Dermis blood vessel endothelial cell (primary cell): ENCODE measurements at places on chromosomes 2 and 18. TPM values are rescaled to one million over a fixed set of nuclear protein-coding genes. Genes with fewer than 3 reads are reported as not detected.

The PID1 gene
- total RNA-seq = under 0.01 and 0.05 TPM in 2 replicates

The SOX11 gene
- total RNA-seq = not detected in 2 replicates

The TTC21B gene
- total RNA-seq = 33.4 and 45.2 TPM in 2 replicates

The TSHZ1 gene
- 10.0 and 15.0 TPM in 2 replicates for total RNA-seq

The FHOD3 gene
- total RNA-seq = 0.14 and 0.34 TPM in 2 replicates

The NYAP2 gene
- total RNA-seq = not detected in 2 replicates

The SAG gene
- total RNA-seq = 0.19 TPM in 1 of 2 replicates, not detected in the other

The UGT1A3 gene
- not detected in 2 replicates for total RNA-seq

The EMILIN1 gene
- total RNA-seq = 33.7 and 41.9 TPM in 2 replicates

The PTPN4 gene
- total RNA-seq = 27.9 and 31.4 TPM in 2 replicates

The ITGB6 gene
- total RNA-seq = 0.85 and 1.3 TPM in 2 replicates

The C2orf66 gene
- under 0.01 and 0.14 TPM in 2 replicates for total RNA-seq

The PUS10 gene
- 10.4 and 10.5 TPM in 2 replicates for total RNA-seq

The CCNT2 gene
- 32.6 and 35.1 TPM in 2 replicates for total RNA-seq

The UBXN2A gene
- 13.1 and 17.0 TPM in 2 replicates for total RNA-seq

The ITSN2 gene
- total RNA-seq = 59.7 and 68.2 TPM in 2 replicates

The CDKL4 gene
- total RNA-seq = 0.51 and 0.98 TPM in 2 replicates

The DCDC2C gene
- total RNA-seq = under 0.01 and 0.09 TPM in 2 replicates

The KCNJ3 gene
- total RNA-seq = not detected in 2 replicates

The MAL gene
- total RNA-seq = 0.88 and 4.8 TPM in 2 replicates

The CFAP65 gene
- total RNA-seq = not detected in 2 replicates

The FLACC1 gene
- total RNA-seq = 0.84 and 2.0 TPM in 2 replicates

The TNP1 gene
- total RNA-seq = not detected in 2 replicates

The TMEM163 gene
- 0.09 and 0.34 TPM in 2 replicates for total RNA-seq

The MPP4 gene
- total RNA-seq = 2.2 and 3.1 TPM in 2 replicates

The BCS1L gene
- 31.3 and 37.5 TPM in 2 replicates for total RNA-seq

The PRKAG3 gene
- total RNA-seq = not detected in 2 replicates

The ST6GAL2 gene
- 0.28 TPM in 1 of 2 replicates, not detected in the other for total RNA-seq
